Activated CD4-positive, alpha-beta T cell treated with anti-CD3 and anti-CD28 coated beads for 36 hours (primary cell): ENCODE measurements at places on chromosomes 7 and 10.
A peak's percentile ranks its signal among the peaks of the same experiment; 100 is the strongest.

DNA sequence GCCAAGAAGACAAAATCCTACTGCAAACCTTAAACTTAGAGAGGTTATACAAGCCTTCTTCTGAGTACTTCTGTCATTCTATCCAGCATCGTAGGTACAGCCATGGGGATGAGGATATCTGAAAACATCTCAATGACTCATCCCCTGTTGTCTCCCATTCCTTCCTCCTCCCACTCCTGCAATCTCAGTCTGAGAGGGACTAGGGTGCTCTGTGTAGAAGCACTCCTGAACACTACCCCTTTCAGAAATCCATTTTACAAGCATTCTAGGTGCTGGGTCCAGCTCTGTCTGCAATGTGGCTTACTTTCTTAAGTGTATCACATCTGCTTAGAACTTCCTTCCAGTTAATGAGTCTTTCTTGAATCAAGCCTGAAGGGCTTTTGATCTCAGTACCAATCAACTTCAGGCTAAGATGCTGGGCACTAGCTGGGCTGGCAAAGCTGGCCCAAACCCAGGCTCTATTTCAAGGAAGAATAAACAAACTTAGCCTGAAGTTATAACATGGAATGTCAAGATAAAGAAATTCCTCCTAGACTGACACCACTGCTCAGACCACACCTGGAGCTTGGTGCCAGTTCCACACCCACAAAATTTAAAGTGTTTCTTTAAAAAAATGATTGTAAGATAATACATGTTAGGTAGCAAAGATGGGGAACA, 270.3 kb upstream of the AOAH start:
- H3K4me1 ChIP-seq = peaks cover 12% of the 10 kb centered on the region
- no peak overlapping the region for H3K4me3 ChIP-seq
- peaks cover 12% of the 10 kb centered on the region for H3K36me3 ChIP-seq
- no peak overlapping the region for H3K27ac ChIP-seq

- H3K27ac ChIP-seq = no peak overlapping the region
- H3K27me3 ChIP-seq = no peaks in the 10 kb centered on the region
- H3K4me1 ChIP-seq = peaks cover 28% of the 10 kb centered on the region
- H3K36me3 ChIP-seq = no peaks in the 10 kb centered on the region
- no peak overlapping the region for H3K4me3 ChIP-seq
Observed at GRCh38 chr7:134866617-134867016, 87.2 kb downstream of the CALD1 start.

DNA sequence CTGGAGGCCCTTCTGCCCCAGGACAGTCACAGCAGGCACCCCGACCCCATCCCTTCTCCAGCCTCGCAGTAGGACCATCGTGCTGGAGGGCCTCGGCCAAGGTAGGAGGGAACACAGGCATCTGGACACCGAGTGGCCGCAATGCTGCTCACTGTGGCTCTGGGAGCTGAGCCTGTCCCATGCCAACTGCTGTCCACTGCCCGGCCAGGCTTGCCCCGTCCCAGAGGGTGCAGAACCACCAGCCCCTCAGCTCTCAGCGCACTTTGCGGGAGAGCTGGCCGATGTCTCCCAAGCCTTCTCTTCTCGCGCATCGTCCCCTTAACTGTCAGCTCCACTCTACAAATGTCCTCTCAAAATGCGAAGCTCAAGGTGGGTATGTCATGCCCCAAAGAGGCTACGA, 197.2 kb downstream of the PTPRN2 start:
- DNase-seq = no peak
- H3K27ac ChIP-seq = no peak overlapping the region
- no peaks in the 10 kb centered on the region for H3K36me3 ChIP-seq

DNA sequence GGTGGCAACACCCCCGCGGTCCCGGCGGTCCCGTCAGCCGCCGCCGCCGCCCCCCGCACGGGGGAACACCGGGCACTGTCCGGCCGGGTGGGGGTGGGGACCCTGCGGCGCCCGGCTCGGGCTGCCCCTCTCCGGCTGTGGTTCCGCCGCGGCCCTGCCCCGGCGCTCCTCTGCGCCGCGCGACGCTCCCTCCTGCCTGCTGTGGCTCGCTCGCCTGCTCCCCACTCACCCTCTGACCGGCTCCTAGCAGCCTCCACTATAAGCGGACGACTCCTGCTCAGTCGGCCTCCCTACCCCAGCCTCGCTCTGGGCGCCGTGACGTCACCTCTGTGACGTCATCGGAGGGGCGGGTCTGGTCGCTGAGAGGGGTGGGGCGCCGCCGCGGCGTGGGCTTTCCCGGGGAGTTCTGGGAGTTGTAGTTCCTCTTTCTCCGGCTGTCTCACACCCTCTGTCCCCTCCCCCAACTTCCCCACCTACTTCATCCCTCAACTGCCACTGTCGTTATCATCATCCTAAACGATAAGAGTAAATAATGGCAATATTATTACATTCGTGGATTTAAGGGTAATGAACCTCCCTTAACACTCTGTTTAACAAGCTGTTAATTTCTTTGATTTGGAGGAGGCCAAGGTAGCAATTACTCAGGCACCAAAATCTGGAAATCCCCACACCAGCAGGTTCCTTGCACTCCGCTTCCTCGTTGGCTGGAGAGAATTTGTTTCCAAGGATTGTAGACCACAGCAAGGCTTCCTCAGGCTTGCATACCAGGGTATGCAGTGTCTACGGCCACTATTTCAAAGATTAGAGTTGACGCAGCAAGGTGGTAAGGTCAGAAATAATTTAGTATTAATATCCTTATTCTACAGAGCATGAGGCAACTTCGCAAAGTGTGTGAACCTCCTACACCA, at the start of gene UBE2H:
TSS of gene UBE2H (minus strand) at position 308 of the 908 bp plus-strand sequence. CDS start 405 bp downstream, outside the sequence.
- DNase-seq = peak; percentile 96
- H3K27ac ChIP-seq = peak within 1 kb of the TSS; percentile 99
- H3K36me3 ChIP-seq = peaks cover 2% of the 10 kb centered on the region

DNA sequence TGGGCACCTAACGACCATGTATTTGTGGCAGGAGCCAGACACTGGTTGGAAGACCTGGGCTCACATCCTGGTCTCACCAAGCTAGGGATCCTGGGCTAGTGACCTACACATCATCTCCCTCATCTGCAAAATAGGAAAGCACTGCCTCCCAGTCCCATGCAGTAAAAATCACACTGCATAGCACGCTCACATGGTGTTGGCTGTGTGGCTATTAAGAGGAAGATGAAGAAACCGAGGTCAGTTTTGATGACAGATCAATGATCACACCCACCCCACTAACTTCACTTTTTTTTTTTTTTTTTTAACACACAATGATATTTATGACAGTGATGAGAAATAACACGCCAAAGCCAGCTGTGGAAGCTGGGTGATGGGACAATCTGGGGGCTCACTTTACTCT, 146.5 kb downstream of the RNF216 start:
- H3K27me3 ChIP-seq = no peaks in the 10 kb centered on the region
- H3K27ac ChIP-seq = no peak overlapping the region
- H3K4me1 ChIP-seq = peaks cover 30% of the 10 kb centered on the region
- H3K36me3 ChIP-seq = peaks cover 32% of the 10 kb centered on the region
- H3K4me3 ChIP-seq = no peak overlapping the region
- DNase-seq = no peak

DNA sequence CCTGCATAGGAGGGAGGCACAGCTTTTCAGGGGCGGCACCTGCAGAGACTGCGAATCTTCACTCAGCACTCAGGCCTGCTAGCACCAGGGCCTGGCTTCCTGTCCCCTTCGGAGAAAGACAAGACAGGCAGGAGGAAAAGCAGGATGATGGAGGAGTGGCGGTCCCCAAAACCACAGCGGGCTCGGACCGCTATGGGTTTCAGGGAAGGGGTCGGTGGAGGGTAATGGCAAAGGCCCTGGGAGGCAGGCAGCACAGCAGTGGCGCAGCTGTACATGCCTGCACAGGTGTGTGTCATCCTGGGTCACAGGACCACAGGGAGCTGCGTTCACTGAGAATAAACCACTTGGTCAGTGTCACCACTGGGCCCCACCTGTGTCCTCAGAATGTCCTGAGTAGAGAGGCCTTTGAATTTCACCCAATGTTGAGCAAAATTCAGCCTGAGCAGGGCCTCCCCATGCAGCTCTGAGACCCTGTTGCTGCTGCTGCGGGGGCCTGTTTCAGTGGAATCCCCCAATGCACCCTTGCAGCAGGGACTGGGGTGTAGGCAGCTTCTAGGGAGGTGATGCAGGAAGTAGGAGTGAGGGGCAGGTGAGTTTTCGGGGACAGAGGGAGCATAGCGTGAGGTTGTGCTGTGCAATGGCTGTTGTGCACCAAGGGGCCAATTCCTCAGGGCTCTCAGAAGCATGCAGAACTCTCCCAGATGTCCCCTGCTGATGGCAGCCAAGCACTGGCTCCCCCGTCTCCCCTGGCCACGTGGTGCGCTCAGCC, 90.6 kb upstream of the PPP2R2D start:
- H3K27me3 ChIP-seq = peaks cover 6% of the 10 kb centered on the region
- H3K36me3 ChIP-seq = no peaks in the 10 kb centered on the region
- no peak for DNase-seq
- H3K4me3 ChIP-seq = no peak overlapping the region

DNA sequence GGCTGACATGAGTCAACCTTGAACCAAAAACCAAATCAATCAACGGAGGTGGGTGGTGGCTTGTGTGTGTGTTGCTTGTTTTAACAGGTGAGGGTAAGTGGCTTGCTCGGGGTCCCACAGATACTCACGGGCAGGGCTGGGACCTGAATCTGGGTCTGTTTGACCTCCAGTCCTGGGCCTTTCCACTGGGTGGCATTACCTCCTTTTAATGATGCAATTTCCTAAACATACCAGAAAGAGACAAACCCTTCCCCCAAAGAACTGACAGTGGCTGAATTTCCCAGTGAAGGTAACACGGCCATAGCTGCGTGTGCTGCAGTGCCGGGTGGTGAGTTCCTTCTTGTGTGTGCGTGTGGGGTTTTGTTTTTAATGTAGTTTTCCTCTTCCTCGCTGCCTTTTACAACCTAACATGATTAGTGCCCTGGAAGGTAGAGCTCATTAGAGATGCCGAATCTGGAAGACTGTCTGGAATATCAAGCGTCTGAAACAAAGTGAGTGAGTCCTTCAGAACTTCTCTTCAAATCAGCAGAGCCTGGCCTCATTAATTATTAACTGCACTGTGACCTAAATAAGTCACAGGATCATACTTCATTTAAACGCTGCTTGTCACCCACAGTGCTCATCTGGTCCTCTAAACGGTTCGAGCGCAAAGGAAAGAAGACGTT, 166.1 kb upstream of the TCERG1L start:
- H3K4me1 ChIP-seq = no peaks in the 10 kb centered on the region
- H3K36me3 ChIP-seq = no peaks in the 10 kb centered on the region

GRCh38 chr7:149723082-149723767, 50.2 kb downstream of the ZNF467 start:
- peaks cover 16% of the 10 kb centered on the region for H3K36me3 ChIP-seq
- no peak for DNase-seq
- H3K27me3 ChIP-seq = no peaks in the 10 kb centered on the region
- no peak overlapping the region for H3K4me3 ChIP-seq

DNA sequence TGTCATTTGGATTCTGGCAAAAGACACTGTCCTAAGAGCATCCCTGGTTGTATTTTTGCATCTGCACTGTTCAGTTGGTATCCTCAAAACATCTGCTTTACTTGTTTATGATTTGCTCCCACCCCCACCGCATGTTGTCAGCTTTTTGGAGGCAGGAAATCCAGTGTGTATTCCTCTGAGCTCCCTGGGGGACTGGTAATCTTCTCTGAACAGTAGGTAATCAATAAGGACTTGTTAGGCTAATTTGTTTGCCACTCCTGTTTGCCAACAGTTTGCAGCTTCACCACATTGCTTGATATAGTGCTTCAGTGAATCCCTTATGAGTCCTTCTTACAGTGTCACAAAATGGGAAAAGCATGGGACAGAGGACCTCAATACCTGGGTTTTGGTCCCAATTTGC, 49.1 kb downstream of the FEZF1 start:
- H3K4me3 ChIP-seq = no peak overlapping the region
- H3K27me3 ChIP-seq = no peaks in the 10 kb centered on the region
- no peak for DNase-seq
- no peak overlapping the region for H3K27ac ChIP-seq

DNA sequence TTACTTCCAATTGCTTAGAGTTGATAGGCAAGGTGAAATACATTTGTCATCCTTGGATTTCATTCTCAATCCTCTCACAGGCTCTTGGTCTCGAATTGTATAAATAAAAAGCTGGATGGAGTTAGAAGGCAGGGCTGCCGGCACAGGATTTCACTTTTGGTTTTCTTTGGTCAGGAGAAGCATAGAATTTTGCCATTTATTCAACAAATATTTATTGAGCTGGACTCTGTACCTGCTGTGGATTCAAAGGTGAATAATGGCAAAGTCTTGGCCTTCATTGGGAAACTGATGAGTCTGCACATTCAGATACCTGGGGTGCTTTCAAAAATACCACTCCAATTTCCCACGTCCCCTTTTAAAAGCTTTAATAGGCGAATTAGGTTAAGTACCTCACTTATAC, 49.7 kb downstream of the PDK4 start:
- no peaks in the 10 kb centered on the region for H3K4me1 ChIP-seq
- no peak overlapping the region for H3K27ac ChIP-seq
- no peaks in the 10 kb centered on the region for H3K36me3 ChIP-seq
- no peak for DNase-seq

- no peak overlapping the region for H3K4me3 ChIP-seq
- no peak for DNase-seq
- H3K27ac ChIP-seq = no peak overlapping the region
- H3K36me3 ChIP-seq = no peaks in the 10 kb centered on the region
Observed at GRCh38 chr7:129557686-129558481, 53.6 kb upstream of the NRF1 start.

- H3K27ac ChIP-seq = no peak overlapping the region
- H3K36me3 ChIP-seq = no peaks in the 10 kb centered on the region
- DNase-seq = no peak
- no peaks in the 10 kb centered on the region for H3K27me3 ChIP-seq
- H3K4me3 ChIP-seq = no peak overlapping the region
Observed at GRCh38 chr7:108224387-108224786, 94.2 kb upstream of the LAMB4 start.

- H3K27me3 ChIP-seq = peaks cover 55% of the 10 kb centered on the region
- peak; percentile 35 for DNase-seq
- peaks cover 24% of the 10 kb centered on the region for H3K4me1 ChIP-seq
Observed at GRCh38 chr10:101774589-101775272, 1.2 kb downstream of the FGF8 start.

- no peak overlapping the region for H3K27ac ChIP-seq
- DNase-seq = no peak
- peaks cover 17% of the 10 kb centered on the region for H3K4me1 ChIP-seq
- peaks cover 2% of the 10 kb centered on the region for H3K36me3 ChIP-seq
- H3K27me3 ChIP-seq = no peaks in the 10 kb centered on the region
Observed at GRCh38 chr10:13820964-13821337, 234.2 kb downstream of the PRPF18 start.
